ENCODE measurements at places on chromosomes 13 and 19.

GRCh38 chr13:21259571-21260455 lies 83.4 kb downstream of the MRPL57 start:
- DNase-seq: no peak

- DNase-seq: no peak
Measured at GRCh38 chr13:99258210-99258860, at the start of gene GPR18. GPR18 (minus strand) TSS chr13:99258379; CDS start chr13:99255872, 2,507 bp downstream.

GRCh38 chr19:3575260-3575741 lies 2.6 kb downstream of the HMG20B start:
- DNase-seq: peak; percentile 36

GRCh38 chr13:112451512-112452379 lies 75.6 kb downstream of the SPACA7 start:
- DNase-seq: no peak

- DNase-seq: no peak
Measured at GRCh38 chr13:40819797-40820315, 30.4 kb downstream of the SLC25A15 start.

- DNase-seq: no peak
Measured at GRCh38 chr13:42680748-42681147, 100.6 kb upstream of the FAM216B start.

DNA sequence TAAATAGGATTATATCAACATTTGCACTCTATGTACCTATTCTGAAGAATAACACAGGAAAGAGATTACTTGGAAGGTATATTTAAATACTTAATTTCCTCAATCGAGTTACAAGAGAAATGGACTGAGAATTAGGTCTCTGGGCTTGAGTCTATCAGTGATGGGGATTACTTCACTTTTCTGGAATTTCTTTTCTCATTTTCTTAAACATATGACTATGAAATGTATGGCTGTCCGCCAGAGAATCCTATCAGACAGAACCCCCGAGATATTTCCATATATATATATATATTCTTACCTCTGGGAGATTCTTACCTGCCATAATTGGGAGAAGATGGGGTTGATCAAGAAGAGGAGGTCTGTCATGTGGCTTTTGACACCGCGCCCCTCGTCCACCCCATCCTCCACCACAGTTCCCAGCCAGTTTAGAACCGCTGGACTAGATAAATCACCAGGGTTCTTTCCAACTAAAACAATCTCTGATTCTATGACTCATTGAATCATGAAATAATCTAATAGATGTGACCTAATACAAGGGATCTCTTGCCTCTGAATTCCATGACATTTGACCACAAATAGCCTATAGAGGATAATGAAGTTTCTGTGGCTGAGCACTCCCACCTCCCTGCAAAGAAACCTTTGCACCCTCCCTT lies 231.3 kb downstream of the TBC1D4 start:
- no peak for DNase-seq

DNA sequence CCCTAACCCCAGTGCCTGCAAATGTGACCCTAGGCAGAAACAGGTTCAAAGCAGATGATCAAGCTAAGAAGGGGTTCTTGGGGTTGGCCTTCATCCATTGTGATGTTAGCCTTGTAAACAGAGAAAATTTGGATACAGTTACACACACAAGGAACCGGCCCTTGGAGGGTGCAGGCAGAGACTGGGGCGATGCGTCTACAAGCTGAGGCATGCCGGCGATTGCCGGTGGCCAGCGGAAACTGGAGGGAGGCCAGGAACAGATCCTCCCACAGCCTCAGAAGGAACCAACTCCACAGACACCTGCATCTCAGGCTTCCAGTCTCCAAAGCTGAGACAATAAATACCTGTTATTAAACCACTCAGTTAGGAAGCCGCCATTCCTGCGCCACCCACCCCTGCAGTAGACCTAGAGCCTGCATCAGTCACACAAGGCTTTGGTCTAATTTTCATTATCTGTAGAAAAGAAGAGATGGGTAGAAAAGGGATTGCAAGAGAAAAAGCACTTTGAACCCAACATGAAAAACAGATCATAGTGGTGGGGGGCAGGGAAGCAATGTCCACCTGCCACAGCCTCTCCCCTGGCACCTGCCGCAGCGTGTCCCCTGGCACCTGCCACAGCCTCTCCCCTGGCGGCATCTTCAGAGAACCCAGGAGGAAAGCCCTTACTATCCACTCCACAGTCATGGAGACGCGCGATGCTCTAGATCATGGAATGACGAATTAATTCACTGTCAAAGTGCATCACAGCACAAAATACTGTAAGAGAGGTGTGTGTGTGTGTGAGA lies 119.7 kb upstream of the SOX1 start:
- DNase-seq: no peak

DNA sequence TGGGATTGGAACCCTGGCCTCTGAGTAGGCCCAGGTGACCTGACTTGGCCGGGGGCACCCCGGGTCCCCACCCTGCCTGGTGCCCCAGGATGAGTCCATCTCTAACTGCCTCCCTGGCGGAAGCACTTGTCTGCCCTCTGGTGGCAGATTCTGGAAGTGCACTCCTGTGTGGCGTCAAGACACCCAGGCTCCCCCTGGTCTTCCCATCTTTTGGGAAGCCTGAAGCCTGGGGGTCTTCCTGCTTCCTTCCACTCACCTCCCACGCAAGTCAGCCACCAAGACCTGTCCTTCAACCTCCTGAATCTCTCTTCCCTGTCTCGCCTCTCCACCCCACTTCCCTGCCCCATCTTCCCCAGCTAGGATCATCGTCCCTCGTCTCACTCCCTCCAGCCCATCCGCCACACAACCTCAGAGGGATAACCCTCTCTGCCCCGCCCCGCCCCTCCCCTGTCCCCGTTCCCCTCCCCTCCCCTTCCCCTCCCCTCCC lies 7.4 kb downstream of the RABAC1 start:
- DNase-seq: peak; percentile 91

GRCh38 chr13:30796132-30796572 lies 60.8 kb downstream of the ALOX5AP start:
- no peak for DNase-seq

DNA sequence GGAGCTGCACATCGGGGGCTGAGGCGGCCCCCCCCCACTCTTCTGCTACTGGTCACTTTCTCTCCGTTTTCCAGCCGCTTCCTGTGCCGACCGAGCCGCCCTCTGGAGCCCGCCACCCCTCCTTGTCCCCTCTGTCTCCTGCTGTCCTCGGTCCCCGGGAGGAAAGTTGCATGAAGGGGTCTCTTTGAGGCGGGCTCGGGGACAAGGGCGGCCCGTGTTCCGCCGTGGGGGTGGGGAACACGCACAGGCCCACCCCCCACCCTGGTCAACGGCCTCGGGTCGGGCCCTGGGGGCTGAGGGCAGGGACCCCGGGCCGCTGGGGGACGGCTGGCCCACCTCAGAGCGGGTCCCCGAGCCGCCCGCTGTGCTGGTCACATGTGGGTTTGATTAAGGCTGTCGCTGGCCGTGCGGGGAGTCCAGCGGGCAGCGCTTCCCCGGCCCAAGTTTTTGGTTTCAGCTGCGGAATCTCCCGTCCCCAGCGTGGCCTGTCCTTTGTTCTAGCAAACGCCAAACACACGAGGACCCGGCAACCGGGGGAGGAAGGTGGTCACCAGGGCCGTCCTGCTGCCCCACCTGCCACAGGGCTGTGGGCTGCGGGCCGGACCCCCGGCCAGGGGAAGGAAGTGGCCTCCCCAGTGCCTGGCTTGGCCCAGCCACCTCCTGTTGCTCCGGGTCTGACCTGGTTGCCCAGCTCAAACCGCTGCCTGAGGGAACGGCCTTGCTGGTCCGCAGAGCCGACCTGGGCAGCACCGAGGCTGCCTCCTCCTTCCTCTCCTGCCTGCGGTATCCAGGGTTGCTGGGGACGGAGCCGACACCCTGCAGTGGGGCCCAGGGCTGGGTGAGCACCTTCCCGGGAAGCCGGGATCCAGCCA lies 1.9 kb downstream of the EFNA2 start:
- DNase-seq: no peak

DNA sequence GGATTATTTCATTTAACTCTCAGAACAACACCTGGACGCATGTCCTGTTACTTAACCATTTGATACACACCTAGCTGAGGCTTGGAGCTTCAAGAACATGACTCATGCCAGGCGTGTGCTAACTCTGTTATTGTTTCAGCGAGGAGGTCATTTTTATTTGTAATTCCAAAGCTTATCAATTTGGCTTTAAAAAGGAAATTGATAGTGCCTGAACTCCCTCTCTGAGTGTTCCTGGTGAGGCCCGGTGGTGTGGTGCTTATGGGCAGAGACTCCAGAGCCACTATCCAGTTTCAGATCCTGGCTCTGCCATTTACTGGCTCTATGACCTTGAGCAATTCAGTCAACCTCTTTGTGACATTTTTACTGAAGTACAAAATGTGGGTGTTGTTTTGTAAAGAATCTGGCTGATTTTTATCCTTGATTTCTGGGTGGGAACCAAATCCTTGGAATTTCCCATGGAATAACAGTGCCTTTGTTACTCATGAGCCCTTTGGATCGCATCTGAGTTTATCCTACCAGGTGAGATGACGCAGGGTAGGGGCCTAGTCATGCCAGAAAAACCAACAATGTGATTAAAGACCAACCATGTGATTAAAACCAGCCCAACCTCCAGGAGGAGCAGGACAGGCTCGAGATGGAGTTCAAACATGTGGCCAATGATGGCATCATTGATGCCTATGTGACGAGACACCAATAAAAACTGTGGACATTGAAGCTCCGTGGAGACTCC lies 198.8 kb downstream of the MYO16 start:
- DNase-seq: no peak

DNA sequence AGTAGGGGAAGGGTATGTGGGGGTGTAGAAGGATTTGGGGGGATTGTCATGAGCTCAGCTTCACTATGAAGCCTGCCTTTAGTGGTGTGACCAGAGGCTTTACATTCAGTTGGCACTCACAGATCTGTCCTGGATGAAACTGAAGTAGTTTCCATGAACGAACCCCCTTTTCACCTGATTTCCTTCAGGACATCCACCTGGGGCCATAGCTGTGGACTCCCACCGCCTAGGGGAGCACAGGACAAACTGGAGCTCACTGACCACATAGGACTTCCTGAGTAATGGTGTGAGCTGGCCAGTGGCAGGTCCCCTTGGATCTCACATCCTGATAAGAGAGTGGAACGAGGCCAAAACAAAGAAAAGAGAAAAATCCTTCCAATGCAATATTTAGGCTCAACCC lies 54.1 kb downstream of the MRPL57 start:
- no peak for DNase-seq

GRCh38 chr13:96772426-96772825 lies 221.8 kb downstream of the OXGR1 start:
- DNase-seq: no peak

GRCh38 chr19:42184401-42184861 lies 33.0 kb downstream of the DEDD2 start:
- DNase-seq: peak; percentile 72

DNA sequence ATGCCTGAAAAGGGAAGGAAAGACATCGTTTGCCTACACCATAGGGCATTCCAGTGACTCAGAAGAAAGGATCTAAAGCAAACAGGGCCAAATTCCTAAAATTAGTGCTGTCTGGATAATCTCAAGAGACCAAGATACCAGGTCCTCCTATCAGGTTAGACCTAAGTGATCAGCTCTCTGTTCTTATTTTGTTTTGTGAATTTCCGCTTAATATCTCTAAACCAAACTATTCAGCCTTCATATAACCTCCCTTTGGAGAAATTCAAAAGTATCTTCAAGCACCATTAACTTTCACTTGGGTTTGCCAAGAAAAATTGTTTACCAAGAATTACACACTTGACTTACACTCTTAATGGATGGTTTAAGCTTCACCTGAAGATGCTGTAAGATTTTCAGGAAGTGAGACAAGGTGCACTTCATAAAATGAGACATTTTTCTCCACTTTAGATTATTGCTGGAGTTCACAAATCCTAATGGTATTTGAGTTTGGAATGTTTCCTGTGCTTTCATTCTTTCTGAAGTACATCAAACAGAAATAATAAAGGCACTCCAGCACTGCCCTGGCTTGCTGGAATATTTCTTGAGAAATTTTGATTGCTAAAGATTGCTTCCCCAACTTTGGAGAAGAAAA lies 376.1 kb downstream of the LMO7 start:
- DNase-seq: no peak

DNA sequence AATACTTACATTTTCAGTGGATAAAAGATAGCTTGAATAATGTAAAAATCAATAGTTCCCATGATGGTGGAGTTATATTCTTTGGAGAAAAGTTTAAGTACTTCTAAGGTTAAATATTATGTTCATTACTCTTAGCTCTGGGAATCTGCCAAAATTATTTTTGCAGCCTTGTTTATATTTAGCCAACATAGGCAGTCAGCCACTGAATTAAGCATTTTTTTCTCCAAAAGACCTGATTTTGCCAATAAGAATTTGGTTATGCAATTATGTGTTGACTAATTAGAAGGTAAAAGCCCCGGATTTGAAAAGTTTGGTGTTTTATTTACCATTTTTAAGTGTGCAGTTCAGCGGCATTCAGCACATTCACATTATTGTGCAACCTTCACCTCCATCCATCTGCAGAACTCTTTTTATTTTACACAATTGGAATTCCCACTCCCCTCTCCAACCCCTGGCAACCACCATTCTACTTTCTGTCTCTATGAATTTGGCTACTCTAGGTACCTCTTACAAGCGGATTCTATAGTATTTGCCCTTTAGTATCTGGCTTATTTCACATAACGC lies 90.1 kb upstream of the C1QTNF9B start:
- DNase-seq: no peak

DNA sequence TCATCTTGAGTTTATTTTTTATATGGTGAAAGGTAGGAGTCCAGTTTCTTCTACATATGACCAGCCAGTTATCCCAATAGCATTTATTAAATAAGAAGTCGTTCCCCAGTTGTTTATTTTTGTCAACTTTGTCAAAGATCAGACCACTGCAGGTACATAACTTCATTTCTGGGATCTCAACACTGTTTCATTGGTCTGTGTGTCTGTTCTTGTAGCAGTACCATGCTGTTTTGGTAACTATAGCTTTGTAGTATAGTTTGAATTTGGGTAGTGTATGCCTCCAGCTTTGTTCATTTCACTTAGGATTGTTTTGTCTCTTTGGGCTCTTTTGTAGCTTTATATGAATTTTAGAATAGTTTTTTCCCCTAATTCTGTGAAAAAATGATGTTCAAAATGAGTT lies 340.4 kb upstream of the PCDH20 start:
- DNase-seq: no peak

DNA sequence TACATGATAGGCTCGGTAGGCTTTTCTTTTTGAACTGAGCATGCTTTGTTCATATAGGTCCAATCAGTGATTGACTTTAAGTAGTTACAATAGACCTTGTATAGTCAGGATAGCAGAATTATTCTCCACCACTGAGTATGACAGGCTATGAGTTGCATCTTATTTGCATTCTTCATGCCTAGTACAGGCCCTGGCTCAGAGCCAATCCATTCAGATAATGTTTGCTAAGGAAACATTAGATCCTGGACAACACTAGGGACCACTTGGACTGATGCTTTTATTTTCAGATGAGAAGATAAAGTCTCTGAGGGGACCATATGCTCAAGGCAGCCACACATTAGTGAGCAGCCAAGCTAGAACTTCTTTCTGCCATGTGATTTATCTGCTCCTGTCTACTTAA lies 133.9 kb downstream of the KL start:
- DNase-seq: no peak

GRCh38 chr13:76038920-76039716 lies 403.0 kb downstream of the LMO7 start:
- DNase-seq: no peak
